ENCODE measurements at places on chromosomes 7 and 10.

DNA sequence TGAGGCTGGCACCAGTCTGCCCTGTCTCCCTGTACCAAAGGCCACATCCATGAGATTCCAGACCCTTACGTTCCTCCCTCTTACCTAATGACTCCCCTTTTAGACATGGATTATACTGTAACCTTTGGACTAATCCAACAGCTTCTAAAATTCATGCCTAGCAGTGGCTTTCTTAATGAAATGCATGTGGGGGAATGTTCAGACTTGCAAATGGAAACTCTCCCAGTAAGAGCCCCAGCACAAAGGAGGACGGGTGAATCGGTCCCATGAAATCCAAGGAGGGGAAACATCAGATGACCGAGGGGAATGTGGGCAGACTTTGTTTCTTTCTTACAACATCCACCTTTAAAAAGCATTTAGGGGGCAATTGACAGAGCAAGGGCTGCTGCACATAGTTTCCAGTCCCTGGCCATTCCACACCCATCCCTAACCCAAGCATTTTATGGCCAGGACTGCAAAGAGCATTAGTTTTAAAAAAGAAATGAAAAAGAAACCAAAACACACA, 71.5 kb downstream of the COL13A1 start:
- H3K4me3 ChIP-seq: no peak overlapping the region
- no peak overlapping the region for H3K27ac ChIP-seq
- no peaks in the 10 kb centered on the region for H3K36me3 ChIP-seq
- peaks cover 16% of the 10 kb centered on the region for H3K4me1 ChIP-seq
- DNase-seq: no peak
- H3K27me3 ChIP-seq: no peaks in the 10 kb centered on the region

DNA sequence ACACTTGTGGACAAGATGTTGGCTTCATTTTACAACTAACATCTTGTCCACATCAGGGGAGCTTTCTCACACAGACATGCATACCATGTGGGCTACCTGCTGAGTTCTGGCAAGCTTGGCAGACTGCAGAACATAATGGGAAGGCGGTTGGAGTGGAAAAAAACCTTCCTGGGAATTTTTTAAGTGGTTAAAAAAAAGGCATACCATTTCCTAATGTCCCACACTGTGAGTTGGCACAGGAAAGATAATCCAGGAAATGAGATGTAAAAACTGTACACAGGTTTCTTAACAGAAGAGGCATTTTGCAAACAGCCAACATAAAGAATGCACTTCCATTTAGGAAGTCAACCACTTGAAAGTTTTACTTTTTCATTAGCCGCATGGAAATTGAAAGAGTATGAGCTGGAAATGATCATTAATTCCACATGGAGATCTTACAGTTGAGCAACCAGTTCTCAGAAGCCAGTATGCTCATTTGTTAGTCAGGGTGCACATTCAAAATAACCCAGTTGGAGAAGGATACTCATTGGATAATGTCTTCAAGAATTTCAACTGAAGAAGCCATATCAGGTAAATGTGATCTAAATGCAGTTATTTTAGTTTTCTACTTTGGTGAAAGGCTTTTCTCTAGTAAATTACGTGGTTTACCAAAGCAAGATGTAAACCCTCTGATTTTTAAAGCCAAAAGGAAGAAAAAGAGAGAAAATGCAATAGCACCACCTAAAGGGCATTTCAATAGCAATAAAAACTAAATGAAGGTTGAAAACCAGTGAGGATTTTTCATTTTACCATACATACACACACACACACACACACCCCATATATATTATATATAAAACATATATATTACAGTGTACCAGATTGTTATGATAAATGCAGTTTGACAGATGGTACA, 194.0 kb downstream of the TAX1BP1 start:
- H3K27ac ChIP-seq: no peak overlapping the region
- no peaks in the 10 kb centered on the region for H3K27me3 ChIP-seq
- no peaks in the 10 kb centered on the region for H3K36me3 ChIP-seq
- H3K4me1 ChIP-seq: no peaks in the 10 kb centered on the region
- no peak for DNase-seq
- H3K4me3 ChIP-seq: no peak overlapping the region

DNA sequence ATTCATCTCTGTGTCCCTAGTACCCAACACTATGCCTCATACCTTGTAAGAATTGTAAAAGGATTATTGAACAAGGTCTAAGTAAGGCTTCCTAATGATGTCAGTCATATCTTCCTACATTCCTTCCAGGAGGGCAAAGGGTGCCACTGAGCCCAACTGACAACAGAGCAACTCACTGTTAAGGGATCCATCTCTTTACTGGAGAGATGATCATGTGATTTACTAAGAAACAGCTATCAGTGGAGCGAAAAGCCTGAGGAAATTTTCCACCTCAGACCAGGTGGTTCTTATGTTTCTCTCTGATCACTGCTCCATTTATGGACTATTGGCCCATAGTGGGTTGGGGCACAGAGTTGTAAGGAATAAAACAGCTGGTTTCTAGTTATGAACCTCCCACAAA, 38.9 kb upstream of the CNNM1 start:
- H3K4me1 ChIP-seq: peaks cover 6% of the 10 kb centered on the region
- no peaks in the 10 kb centered on the region for H3K27me3 ChIP-seq
- no peak for DNase-seq
- no peak overlapping the region for H3K27ac ChIP-seq
- H3K4me3 ChIP-seq: no peak overlapping the region

- H3K27ac ChIP-seq: no peak overlapping the region
- DNase-seq: no peak
- H3K4me3 ChIP-seq: no peak overlapping the region
- H3K4me1 ChIP-seq: peaks cover 11% of the 10 kb centered on the region
Measured at GRCh38 chr7:140544388-140544826, 65.1 kb upstream of the MKRN1 start.

DNA sequence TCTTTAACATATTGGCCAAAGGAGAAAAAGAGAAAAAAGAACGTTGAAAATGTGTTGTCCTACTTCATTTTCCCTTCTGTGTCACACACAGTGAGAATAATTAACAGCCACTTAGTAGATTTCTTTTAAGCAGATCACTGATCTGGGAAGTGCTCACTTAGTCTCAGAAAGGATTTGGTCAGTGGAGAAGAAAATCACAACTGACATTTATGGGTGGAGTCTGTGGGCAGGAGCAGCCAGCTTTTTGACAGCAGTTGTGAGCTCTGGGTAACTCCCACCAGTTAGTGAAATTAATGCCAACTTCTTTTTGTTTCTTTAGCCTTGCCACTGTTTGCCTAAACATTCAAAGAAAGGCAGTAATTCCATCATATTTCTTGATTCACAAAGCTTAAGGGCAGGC, 49.7 kb downstream of the CDK14 start:
- no peak for DNase-seq
- no peaks in the 10 kb centered on the region for H3K27me3 ChIP-seq
- H3K4me1 ChIP-seq: no peaks in the 10 kb centered on the region
- H3K36me3 ChIP-seq: no peaks in the 10 kb centered on the region
- no peak overlapping the region for H3K27ac ChIP-seq
- H3K4me3 ChIP-seq: no peak overlapping the region

DNA sequence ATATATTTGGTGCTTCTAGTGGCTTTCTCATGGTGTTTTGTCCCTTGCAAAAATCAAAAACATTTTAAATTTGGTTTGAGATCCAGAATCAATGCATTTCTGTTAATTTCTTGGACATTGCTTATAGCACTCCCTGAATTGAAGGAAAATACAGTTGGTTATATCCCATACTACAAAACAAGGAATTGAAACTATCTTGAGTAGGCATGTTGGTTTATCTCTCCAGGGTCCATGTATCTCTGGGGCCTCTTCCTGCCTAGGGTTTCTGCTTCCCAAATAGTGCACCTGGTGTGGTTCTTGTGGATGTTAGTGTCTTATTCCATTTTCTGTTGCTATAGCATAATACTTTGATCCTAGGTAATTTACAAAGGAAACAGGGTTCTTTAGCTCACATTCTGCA, 212.4 kb downstream of the CAMK1D start:
- peaks cover 6% of the 10 kb centered on the region for H3K4me1 ChIP-seq
- no peaks in the 10 kb centered on the region for H3K27me3 ChIP-seq
- DNase-seq: no peak
- H3K36me3 ChIP-seq: no peaks in the 10 kb centered on the region
- no peak overlapping the region for H3K4me3 ChIP-seq
- no peak overlapping the region for H3K27ac ChIP-seq

DNA sequence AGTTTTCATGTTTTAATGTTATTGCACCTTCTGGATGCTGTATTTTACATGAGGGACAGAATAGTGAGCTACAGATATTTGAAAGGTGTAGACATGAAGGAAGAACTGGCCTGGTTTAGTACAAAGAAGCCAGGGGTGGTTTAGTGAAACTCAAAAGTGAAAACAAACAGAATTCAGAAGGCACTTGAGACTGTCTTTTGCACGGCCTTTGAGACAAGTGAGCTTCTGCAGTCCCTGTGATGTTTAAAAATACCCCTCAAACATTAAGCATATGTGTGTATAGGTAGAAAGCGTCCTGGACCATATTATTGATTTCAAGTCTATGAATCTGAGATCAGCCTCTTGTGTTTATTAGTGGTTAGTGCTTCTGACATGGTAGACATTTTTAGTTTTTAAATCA, 118.9 kb downstream of the CDK14 start:
- no peak overlapping the region for H3K4me3 ChIP-seq
- H3K27me3 ChIP-seq: no peaks in the 10 kb centered on the region
- no peak for DNase-seq
- peaks cover 2% of the 10 kb centered on the region for H3K4me1 ChIP-seq
- no peak overlapping the region for H3K27ac ChIP-seq

DNA sequence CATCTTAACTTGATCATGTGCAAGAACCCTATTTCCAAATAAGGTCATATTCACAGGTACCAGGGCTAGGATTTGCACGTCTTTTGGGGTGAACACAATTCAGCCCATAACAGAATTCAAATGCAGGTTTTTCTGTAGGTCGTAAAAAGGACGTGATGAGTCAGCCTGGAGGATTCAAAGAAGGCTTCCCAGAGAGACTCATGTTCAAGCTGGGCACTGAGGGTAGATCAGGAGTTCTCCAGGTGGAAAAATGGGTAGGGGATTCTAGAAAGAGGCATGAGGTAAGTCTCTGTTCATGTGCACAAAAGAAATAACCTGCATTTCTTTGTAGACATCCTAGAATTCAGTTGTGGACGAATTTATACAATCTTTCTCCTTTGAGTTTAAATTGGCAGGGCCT, 160.4 kb downstream of the RPS24 start:
- H3K36me3 ChIP-seq: no peaks in the 10 kb centered on the region
- H3K27ac ChIP-seq: no peak overlapping the region
- no peaks in the 10 kb centered on the region for H3K4me1 ChIP-seq
- no peak overlapping the region for H3K4me3 ChIP-seq
- H3K27me3 ChIP-seq: no peaks in the 10 kb centered on the region

DNA sequence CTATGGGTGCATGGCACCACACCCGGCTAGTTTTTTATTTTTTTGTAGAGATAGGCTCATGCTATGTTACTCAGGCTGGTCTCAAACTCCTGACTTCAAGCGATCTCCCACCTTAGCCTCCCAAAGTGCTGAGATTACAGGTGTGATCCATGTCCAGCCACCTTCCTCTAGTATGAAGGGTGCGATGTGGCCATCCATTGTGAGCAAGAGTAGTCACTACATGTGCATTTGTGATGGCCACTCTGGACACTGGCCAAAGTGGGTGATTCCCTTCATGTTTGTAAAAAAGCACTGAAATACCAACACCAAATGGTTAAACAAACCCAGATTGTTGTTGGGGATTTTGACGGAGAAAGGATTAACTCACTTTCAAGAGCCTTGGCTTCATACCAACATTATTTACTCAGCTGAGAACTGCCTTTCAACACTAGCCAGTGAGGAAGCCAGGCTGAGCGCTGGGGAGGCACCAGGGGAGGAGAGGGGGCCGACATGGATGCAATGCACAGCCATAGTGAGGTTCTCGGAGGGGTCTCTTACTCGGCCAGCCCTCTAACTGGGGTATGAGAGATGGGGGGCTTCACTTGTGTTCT, 198.1 kb upstream of the LYZL2 start:
- H3K27ac ChIP-seq: no peak overlapping the region
- no peak for DNase-seq
- no peak overlapping the region for H3K4me3 ChIP-seq
- H3K4me1 ChIP-seq: no peaks in the 10 kb centered on the region
- H3K36me3 ChIP-seq: no peaks in the 10 kb centered on the region
- peaks cover 4% of the 10 kb centered on the region for H3K27me3 ChIP-seq

- H3K4me1 ChIP-seq: no peaks in the 10 kb centered on the region
- no peak overlapping the region for H3K4me3 ChIP-seq
- no peaks in the 10 kb centered on the region for H3K36me3 ChIP-seq
- DNase-seq: no peak
Measured at GRCh38 chr7:100208911-100209408, 10.8 kb upstream of the PVRIG start.

DNA sequence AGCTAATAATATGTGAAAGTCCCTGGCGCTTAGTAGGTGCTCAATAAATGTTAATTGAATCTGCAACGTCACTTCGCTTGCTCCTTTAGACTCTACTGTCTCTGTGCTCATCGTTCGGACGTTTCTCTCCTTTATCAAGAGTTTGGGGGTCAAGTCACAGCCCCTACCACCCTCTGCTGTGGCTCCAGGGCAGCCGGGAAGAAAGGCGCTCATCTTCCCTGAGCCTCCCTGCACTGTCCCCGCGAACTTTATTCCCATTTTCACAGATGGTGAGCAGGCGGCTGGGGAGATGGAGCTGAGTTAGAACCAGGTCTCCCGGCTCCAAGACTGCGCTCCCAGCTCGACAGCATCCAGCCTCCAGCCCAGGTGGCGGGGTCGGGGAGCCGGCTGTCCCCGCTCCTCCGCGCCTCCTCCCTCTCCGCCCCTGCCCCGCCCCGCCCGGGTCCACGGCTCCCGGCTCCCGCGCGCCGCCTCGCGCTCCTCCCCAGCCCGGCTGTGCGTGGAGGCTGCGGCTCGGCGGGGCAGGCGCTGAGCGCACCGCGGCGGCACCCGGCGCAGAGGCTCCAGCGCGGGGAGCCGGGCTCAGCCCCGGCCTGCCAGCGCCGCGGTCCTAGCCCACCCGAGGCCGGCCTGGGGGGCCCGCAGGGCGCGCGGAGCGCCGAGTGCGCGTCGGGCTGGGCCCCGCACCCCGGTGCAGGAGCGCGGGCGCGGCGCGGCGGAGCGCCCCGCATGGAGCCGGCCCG, at the start of gene CLEC2L:
Gene CLEC2L, plus strand, starts transcription at position 487 of the 743 bp plus-strand sequence. Its CDS starts 243 bp downstream, at position 730.
- H3K36me3 ChIP-seq: no peaks in the 10 kb centered on the region
- H3K27ac ChIP-seq: no peak within 1 kb of the TSS
- H3K4me1 ChIP-seq: no peaks in the 10 kb centered on the region
- peak within 1 kb of the TSS; percentile 11 for H3K4me3 ChIP-seq
- peaks cover 36% of the 10 kb centered on the region for H3K27me3 ChIP-seq

GRCh38 chr7:76283254-76284159, 19.0 kb upstream of the HSPB1 start:
- H3K27ac ChIP-seq: no peak overlapping the region
- H3K4me1 ChIP-seq: no peaks in the 10 kb centered on the region
- DNase-seq: no peak
- H3K4me3 ChIP-seq: peak overlapping the region; percentile 68
- H3K36me3 ChIP-seq: no peaks in the 10 kb centered on the region
- H3K27me3 ChIP-seq: peaks cover 8% of the 10 kb centered on the region

GRCh38 chr7:80719261-80719660, 80.8 kb downstream of the CD36 start:
- no peak for DNase-seq
- peaks cover 31% of the 10 kb centered on the region for H3K4me1 ChIP-seq
- no peak overlapping the region for H3K27ac ChIP-seq
- H3K36me3 ChIP-seq: no peaks in the 10 kb centered on the region
- no peaks in the 10 kb centered on the region for H3K27me3 ChIP-seq

GRCh38 chr7:39621261-39621660, 2.1 kb upstream of the RALA start:
- H3K36me3 ChIP-seq: no peaks in the 10 kb centered on the region
- no peaks in the 10 kb centered on the region for H3K27me3 ChIP-seq
- no peak for DNase-seq
- H3K4me3 ChIP-seq: no peak overlapping the region
- peaks cover 30% of the 10 kb centered on the region for H3K4me1 ChIP-seq

All from RWPE2 (cell line).